Colonic mucosa (tissue), 4 donors: ENCODE measurements at places on chromosomes 13 and 19. TPM values are rescaled to one million over a fixed set of nuclear protein-coding genes. Genes with fewer than 3 reads are reported as not detected.

The KLHL1 gene
- 0.11 TPM for total RNA-seq

The BABAM1 gene
- total RNA-seq = 94.7 TPM

The GAPDHS gene
- not detected for total RNA-seq

- H3K27me3 ChIP-seq = no peaks in the 10 kb centered on the region
- no peak for DNase-seq
- peak overlapping the region; percentile 37 for H3K27ac ChIP-seq
- no peaks in the 10 kb centered on the region for H3K4me1 ChIP-seq
- H3K36me3 ChIP-seq = peaks cover 19% of the 10 kb centered on the region
These were observed 23.1 kb downstream of the TMED1 start for GRCh38 chr19:10812902-10813404.

GRCh38 chr13:59951011-59951410 is 212.7 kb downstream of the DIAPH3 start:
- no peak overlapping the region for H3K27ac ChIP-seq
- no peaks in the 10 kb centered on the region for H3K36me3 ChIP-seq
- no peak for DNase-seq
- no peaks in the 10 kb centered on the region for H3K27me3 ChIP-seq
- H3K4me3 ChIP-seq = no peak overlapping the region

DNA sequence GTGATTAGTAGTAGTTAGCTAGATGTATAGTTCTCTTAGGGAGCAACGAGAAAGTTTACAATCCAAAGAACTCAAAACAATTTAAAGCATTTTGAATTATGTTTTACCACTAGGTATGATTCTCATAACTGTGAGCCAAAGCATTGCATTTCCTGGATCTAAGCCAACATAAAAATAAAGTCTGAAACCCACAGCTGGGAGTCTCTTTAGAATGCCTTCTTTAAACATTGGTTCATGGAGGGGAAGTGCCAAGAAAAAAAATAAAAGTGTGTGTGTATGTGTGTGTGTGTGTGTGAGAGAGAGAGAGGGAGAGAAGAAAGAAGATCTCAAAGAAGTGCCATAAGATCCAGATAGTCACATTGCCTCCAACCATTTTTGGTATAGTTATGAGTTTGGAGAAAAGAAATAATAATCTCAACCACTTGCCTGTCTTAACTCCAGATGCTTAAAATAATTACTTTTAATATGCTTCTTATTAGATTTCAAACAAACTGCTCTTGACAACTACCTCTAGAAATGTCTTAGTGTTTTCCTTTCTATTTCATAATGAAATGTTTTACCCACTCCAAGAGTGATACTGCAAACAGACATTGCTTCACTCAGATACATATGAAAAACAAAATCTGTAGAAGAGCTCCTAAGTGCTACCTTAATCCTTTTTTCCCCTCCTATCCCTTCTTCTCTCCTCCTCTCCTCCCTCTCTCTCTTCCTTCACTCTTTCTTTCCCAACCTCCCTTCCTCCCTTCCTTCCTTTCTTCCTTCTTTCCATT is 554.1 kb downstream of the KCTD12 start:
- no peaks in the 10 kb centered on the region for H3K27me3 ChIP-seq
- H3K4me3 ChIP-seq = no peak overlapping the region
- H3K36me3 ChIP-seq = no peaks in the 10 kb centered on the region
- no peak overlapping the region for H3K27ac ChIP-seq
- no peak for DNase-seq
- no peaks in the 10 kb centered on the region for H3K4me1 ChIP-seq

DNA sequence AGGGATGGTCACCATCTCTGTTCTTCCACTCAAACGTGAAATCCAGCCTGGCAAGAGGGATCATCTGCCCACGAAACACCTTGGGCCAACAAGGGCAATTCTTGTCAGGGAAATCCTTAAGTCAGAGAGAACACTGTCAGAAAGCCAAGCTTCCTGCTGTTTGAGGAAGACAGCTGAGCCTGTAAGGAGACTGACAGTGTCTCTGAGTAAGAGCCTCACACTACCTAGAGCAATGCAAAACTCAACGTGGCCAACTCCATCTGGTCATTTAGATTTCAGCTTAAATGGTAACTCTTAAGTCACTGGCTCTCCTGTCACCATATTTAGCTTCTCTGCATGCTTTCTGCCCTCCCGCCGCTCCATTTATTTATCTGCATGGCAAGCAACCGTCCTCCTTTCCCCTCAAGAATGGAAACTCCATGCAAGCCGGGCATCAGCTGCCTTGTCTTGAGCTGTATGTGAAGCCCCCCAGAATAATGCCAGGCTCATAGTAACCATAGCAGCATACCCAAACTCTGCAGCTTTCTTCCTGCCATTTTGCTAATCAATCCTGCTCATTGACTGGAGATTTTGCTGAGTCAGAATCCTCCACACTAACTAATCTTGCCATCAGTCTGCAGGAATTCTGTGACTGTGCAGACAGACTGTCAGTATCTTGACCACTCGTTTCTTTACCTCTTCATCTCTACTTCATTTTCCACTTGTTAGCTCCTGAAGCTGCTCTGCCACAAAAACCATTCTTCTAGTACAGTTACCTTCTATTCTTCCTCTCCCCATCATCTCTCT is 159.8 kb downstream of the IRS2 start:
- H3K4me3 ChIP-seq = no peak overlapping the region
- no peaks in the 10 kb centered on the region for H3K27me3 ChIP-seq
- no peak overlapping the region for H3K27ac ChIP-seq
- no peaks in the 10 kb centered on the region for H3K36me3 ChIP-seq
- H3K4me1 ChIP-seq = no peaks in the 10 kb centered on the region

- peaks cover 13% of the 10 kb centered on the region for H3K4me1 ChIP-seq
- H3K27me3 ChIP-seq = no peaks in the 10 kb centered on the region
- H3K27ac ChIP-seq = no peak overlapping the region
- DNase-seq = no peak
- H3K36me3 ChIP-seq = no peaks in the 10 kb centered on the region
These were observed 2.8 kb downstream of the ARID3A start for GRCh38 chr19:928471-929202.

- H3K4me1 ChIP-seq = no peaks in the 10 kb centered on the region
- no peak for DNase-seq
- no peak overlapping the region for H3K4me3 ChIP-seq
- H3K27me3 ChIP-seq = no peaks in the 10 kb centered on the region
These were observed 90.0 kb upstream of the SERP2 start for GRCh38 chr13:44283600-44283999.

DNA sequence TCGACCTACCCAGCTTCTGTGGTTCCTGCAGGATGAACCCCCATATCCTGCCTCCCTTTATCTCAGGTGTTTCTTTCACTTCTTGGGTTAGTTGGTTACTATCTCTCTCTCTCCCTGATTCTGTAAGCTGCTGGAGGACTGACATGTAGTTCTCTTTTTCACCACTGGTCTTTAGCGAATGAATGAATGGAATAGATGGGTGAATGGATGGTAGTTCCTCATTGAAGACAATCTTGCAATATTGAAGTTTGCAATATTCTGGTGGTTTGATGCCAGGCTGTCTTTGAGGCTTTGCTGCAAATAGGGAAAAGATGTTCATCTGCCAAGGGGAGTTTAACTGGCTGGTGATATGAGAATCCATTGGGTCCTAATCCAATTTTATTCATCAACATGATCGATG is 120.2 kb downstream of the UBL3 start:
- no peaks in the 10 kb centered on the region for H3K36me3 ChIP-seq
- no peak for DNase-seq
- H3K4me3 ChIP-seq = no peak overlapping the region
- no peak overlapping the region for H3K27ac ChIP-seq
- no peaks in the 10 kb centered on the region for H3K27me3 ChIP-seq

GRCh38 chr19:1218751-1219567 is 13.4 kb downstream of the STK11 start:
- no peak overlapping the region for H3K4me3 ChIP-seq
- no peak for DNase-seq
- peaks cover 7% of the 10 kb centered on the region for H3K4me1 ChIP-seq
- H3K27ac ChIP-seq = peak overlapping the region; percentile 11

GRCh38 chr13:36369268-36370107 is 23.3 kb upstream of the SPART start:
- no peak for DNase-seq
- no peak overlapping the region for H3K27ac ChIP-seq
- no peaks in the 10 kb centered on the region for H3K27me3 ChIP-seq
- no peaks in the 10 kb centered on the region for H3K36me3 ChIP-seq

GRCh38 chr13:30340331-30341250 is 33.2 kb upstream of the KATNAL1 start:
- H3K4me3 ChIP-seq = no peak overlapping the region
- peak; percentile 34 for DNase-seq
- no peaks in the 10 kb centered on the region for H3K36me3 ChIP-seq
- H3K27ac ChIP-seq = no peak overlapping the region

GRCh38 chr19:4916292-4917082 is 7.2 kb downstream of the UHRF1 start:
- H3K27me3 ChIP-seq = no peaks in the 10 kb centered on the region
- no peaks in the 10 kb centered on the region for H3K36me3 ChIP-seq
- peak overlapping the region; percentile 30 for H3K4me3 ChIP-seq

GRCh38 chr13:65472336-65472735 is 1757.8 kb downstream of the PCDH9 start:
- H3K4me3 ChIP-seq = no peak overlapping the region
- H3K36me3 ChIP-seq = no peaks in the 10 kb centered on the region
- DNase-seq = no peak
- no peak overlapping the region for H3K27ac ChIP-seq
- no peaks in the 10 kb centered on the region for H3K27me3 ChIP-seq
- H3K4me1 ChIP-seq = no peaks in the 10 kb centered on the region

- no peaks in the 10 kb centered on the region for H3K4me1 ChIP-seq
- peaks cover 21% of the 10 kb centered on the region for H3K27me3 ChIP-seq
- no peaks in the 10 kb centered on the region for H3K36me3 ChIP-seq
- no peak for DNase-seq
- H3K4me3 ChIP-seq = no peak overlapping the region
- no peak overlapping the region for H3K27ac ChIP-seq
These were observed 1.9 kb upstream of the LINGO3 start for GRCh38 chr19:2309734-2310362.
